GOT3 (cell line): ENCODE measurements at places on chromosomes 13 and 19.

- no peak for DNase-seq
These were observed 1317.1 kb downstream of the SLITRK1 start for GRCh38 chr13:82565201-82565600.

GRCh38 chr19:13463296-13463695 is 43.0 kb downstream of the CACNA1A start:
- DNase-seq, result no peak

DNA sequence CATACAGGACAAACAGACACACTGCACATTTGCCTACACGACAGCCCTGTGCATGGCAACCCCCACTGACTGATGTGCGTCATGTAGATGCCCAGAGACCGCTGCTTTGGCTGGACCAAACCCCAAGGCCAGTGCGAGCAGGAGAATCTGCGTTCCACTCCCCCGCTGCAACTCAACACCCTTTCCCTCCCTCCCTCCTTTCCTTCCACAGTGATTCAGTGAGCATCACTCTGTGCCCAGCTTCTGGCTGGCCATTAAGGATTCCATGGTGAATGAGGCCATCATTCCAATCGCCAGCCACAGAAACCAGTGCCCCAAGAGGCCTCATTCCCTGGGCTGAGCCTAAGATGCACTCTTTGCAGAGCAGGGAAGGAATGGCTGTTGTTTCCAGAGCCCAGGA is 61.6 kb downstream of the GSX1 start:
- DNase-seq, result peak; percentile 54

GRCh38 chr13:102907016-102907756 is 61.4 kb downstream of the ERCC5 start:
- no peak for DNase-seq

- no peak for DNase-seq
These were observed 95.7 kb upstream of the CLDN10 start for GRCh38 chr13:95456815-95457214.
